Activated T-cell treated with anti-CD3 and anti-CD28 coated beads, Interleukin-2, amount 50 U/mL, for 24 hours (primary cell): ENCODE measurements at places on chromosomes 1 and 21.

DNA sequence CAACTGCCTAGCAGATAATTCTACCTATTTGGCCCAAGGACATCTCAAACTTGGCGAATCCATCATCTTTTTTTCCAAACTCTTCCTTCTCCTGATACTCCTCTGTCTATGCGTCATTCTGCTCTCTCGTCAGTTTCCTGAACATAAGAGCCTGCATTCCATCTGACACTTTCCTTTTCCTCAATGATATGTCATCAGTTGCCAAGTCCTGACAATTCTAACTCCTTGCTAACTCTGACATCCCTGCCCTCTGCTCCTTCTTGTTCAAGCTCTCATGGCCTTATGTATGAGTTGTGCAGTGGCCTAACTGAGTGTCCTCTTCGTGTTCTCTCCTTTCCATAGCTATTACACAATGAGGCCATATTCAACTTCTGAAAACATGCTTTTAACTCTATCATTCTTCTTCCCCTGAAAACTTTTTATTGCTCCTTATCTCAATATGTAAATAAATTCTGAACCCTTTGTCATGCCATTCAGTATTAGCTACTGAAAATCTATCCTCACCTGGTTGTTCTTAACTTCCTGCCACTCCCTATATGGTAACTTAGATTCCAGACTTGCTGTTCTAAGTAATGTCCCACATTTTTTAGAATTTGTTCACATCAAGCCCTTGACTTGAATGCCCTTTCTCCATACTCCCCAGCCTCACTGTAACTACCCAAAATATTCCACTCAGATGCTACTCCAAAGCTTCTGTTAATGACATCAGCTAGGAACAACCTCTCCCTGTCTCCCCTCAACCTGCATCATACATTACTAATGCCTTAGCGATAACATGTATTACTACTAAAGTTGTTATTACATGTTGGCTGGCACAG is 11.5 kb downstream of the PALMD start:
- H3K27ac ChIP-seq = no peak overlapping the region
- no peak for DNase-seq
- no peak overlapping the region for H3K4me3 ChIP-seq
- no peaks in the 10 kb centered on the region for H3K36me3 ChIP-seq

DNA sequence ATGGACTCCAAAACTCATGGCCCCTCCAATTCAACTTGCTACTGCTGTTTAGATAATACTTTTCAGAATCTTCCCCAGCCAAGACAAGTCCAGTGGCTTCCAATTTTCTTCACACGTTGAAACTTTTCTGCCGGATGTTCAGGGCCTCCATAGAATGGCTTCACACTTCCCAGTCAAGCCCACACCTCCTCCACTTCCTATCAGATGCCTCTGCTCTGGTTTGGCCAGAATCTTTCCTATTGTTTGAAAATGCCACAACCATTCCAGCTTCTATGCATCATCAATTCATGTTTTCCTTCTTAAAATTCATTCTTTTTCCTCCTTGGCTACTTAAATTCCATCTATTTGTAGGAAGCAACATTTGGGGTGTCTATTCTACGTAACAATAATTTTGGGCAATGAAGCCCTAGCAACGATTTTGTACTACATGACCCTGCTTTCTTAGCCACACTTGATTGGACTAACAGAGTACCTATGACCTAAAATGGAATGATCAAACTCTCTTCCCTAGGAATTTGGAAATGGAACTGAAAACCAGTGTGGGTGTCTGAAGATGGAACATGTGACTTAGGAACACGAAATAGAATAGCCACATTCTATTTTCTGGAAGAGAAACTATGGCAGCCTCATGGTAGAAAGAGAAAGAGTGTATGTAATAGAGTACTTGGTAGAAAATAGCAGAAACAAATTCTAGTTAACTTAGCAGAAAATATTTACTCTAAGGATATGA is 74.1 kb upstream of the CNIH3 start:
- no peak for DNase-seq
- H3K27me3 ChIP-seq = peaks cover 8% of the 10 kb centered on the region
- H3K4me3 ChIP-seq = no peak overlapping the region
- no peak overlapping the region for H3K27ac ChIP-seq

DNA sequence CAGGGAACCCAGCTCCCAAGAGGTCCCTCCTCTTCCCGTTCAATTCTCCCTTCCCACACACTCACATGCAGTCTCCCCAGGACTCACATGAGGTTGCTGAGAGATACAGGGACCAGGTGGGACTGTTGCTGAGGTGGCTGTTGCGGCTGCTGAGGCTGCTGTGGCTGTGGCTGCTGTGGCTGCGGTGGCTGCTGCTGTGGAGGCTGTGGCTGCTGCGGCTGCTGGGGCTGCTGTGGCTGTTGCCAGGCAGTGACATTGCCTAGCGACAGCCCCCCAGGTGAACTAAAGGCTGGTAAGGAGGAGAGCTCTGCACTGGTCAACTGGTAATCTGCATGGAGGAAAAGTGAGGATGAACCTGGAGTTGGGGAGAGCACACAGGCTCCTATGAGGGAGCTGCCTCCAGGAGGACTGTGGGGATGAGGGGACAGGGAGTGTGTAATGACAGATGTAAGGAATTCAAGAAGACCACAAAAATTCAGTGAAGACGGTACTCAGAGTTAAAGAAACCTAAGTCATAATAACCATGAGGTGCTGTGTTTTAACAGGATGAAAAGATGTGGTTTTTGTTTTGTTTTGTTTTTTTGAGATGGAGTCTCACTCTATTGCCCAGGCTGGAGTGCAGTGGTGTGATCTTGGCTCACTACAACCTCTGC is 31.8 kb downstream of the MEF2D start:
- H3K27me3 ChIP-seq = no peaks in the 10 kb centered on the region
- no peak overlapping the region for H3K4me3 ChIP-seq
- H3K36me3 ChIP-seq = peaks cover 76% of the 10 kb centered on the region
- no peak for DNase-seq
- peaks cover 10% of the 10 kb centered on the region for H3K4me1 ChIP-seq
- H3K27ac ChIP-seq = peak overlapping the region; percentile 48

GRCh38 chr1:66140072-66140471 is 347.4 kb downstream of the PDE4B start:
- peaks cover 10% of the 10 kb centered on the region for H3K4me1 ChIP-seq
- H3K27ac ChIP-seq = no peak overlapping the region
- H3K36me3 ChIP-seq = no peaks in the 10 kb centered on the region
- DNase-seq = no peak
- H3K27me3 ChIP-seq = peaks cover 17% of the 10 kb centered on the region

GRCh38 chr1:228000416-228000815 is 6.4 kb upstream of the WNT3A start:
- no peak overlapping the region for H3K27ac ChIP-seq
- peaks cover 48% of the 10 kb centered on the region for H3K27me3 ChIP-seq
- no peaks in the 10 kb centered on the region for H3K36me3 ChIP-seq
- H3K4me3 ChIP-seq = no peak overlapping the region
- peak; percentile 7 for DNase-seq
- H3K4me1 ChIP-seq = peaks cover 5% of the 10 kb centered on the region

DNA sequence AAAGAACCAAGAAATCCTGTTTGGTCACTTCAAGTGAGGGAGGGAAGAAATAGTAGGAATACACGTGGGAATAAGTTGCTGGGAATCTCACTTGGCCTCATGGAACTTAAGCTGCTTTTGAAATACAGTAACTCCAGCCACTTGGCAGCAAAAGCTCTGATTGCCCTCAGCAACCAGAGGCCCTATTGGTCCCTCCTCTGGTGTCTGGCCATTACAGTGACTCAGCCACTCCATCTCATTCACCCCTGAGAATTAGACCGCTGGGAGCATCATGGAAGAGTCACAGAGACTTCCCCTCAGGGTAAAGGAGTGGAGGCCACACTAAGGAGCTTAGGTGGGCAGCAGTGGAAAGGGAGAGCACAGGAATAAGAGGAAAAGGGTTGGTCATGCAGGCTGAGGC is 99.6 kb downstream of the ELAVL4 start:
- H3K27ac ChIP-seq = no peak overlapping the region
- no peaks in the 10 kb centered on the region for H3K27me3 ChIP-seq
- no peak for DNase-seq
- no peaks in the 10 kb centered on the region for H3K36me3 ChIP-seq
- no peaks in the 10 kb centered on the region for H3K4me1 ChIP-seq

DNA sequence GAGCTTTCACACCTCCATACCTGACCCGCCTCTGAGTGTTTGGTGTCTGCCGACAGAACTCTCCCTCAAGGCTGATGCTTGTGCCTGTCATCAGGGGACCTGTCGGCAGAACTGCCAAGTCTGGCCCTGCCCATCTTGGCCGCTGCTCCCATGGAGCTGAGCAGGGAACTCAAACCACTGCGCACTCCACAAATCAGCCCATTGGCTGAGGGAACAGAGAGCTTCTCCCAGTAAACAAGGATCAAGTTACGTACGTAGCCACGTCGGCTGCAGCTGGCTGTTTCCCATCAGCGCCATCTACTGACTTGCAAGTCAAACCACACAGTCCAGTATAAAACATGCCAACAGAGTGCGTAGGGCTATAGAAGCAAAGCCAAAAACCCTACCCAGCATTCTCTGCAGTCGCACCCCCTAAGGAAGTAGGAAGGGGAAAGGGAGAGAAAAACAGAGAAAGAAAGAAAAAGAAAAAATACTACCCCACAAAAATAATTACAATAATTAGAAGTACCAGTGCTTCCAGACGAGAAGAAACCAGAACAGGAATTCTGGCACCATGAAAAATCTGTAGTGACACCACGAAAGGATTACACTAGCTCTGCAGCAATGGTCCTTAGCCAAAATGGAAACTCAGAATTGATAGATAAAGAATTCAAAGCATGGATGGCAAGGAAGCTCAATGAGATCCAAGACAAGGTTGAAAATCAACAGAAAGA is 13.1 kb downstream of the KRTAP13-1 start:
- peak overlapping the region; percentile 25 for H3K4me3 ChIP-seq
- no peaks in the 10 kb centered on the region for H3K4me1 ChIP-seq
- H3K36me3 ChIP-seq = no peaks in the 10 kb centered on the region
- peaks cover 16% of the 10 kb centered on the region for H3K27me3 ChIP-seq
- H3K27ac ChIP-seq = no peak overlapping the region
- DNase-seq = peak; percentile 32

- peak; percentile 33 for DNase-seq
- peak overlapping the region; percentile 5 for H3K27ac ChIP-seq
- peaks cover 12% of the 10 kb centered on the region for H3K4me1 ChIP-seq
- H3K36me3 ChIP-seq = no peaks in the 10 kb centered on the region
Measured at GRCh38 chr1:1196431-1197187, 9.8 kb downstream of the TNFRSF18 start.

- H3K4me3 ChIP-seq = no peak overlapping the region
- H3K27me3 ChIP-seq = no peaks in the 10 kb centered on the region
- no peaks in the 10 kb centered on the region for H3K36me3 ChIP-seq
- H3K4me1 ChIP-seq = no peaks in the 10 kb centered on the region
- no peak overlapping the region for H3K27ac ChIP-seq
- no peak for DNase-seq
Measured at GRCh38 chr1:215243345-215244054, 161.0 kb downstream of the KCNK2 start.

DNA sequence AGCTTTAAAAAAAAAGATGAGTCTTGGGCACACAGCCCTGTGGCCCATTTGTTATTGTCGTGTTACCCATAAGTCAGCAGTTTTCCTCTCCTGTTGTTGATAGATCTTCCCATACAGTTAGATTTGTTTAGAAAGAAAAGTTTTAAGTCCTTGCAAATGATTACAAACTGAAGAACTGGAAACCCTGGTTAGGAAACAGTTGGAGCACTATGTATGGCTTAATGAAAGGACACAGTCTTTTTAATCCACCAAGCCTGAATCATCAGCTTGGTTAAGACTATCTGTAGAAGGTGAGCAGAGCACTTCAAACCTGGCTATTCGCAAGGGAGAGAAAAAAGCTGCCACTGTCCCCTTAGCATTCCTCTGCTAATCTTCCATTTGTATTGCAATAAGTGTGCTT is 241.0 kb downstream of the DISC1 start:
- no peak for DNase-seq
- no peak overlapping the region for H3K27ac ChIP-seq
- H3K27me3 ChIP-seq = no peaks in the 10 kb centered on the region

DNA sequence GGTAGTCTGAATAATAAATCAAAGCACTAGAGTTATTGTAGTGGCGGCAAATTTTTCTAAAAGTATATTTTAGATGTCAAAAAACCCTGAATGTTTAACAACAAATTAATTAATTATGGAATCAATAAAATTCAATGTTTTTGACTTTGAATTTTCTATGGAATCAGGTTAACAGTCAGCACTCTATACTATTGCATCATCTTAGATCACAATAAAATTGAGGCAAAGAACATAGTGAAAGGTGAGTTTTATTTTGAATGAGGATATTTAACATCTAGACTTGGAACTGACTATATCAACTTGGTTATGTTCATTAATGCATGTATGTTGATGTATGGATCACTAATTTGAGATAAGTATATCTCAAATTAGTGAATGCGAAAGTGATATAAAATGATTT is 148.5 kb downstream of the TNFSF18 start:
- H3K4me3 ChIP-seq = no peak overlapping the region
- H3K27ac ChIP-seq = no peak overlapping the region
- no peak for DNase-seq
- peaks cover 51% of the 10 kb centered on the region for H3K4me1 ChIP-seq
- H3K36me3 ChIP-seq = no peaks in the 10 kb centered on the region

GRCh38 chr1:25795211-25795610 is 4.8 kb upstream of the SELENON start:
- no peaks in the 10 kb centered on the region for H3K27me3 ChIP-seq
- no peak for DNase-seq
- H3K4me1 ChIP-seq = peaks cover 50% of the 10 kb centered on the region
- no peak overlapping the region for H3K27ac ChIP-seq

DNA sequence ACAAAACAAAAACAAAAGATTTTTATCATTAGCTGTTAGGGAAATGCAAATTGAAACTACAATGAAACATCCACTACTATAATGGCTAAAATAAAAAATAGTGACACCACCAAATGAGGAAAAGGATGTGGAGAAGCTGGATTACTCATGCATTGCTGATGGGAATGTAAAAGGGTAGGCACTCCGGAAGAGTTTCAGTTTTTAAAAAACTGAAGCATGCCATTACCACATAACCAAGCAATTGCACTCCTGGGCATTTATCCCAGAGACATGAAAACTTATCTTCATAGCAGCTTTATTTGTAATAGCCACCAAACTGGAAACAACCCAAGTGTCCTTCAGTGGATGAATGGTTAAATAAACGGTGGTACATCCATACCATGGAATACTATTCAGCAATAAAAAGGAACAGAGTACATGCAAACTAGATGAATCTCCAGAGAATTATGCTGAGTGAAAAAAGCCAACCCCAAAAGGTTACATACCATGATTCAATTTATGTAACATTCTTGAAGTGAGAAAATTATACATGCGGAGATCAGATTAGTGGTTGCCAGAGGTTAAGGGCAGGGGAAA is 14.5 kb upstream of the CFAP298 start:
- peaks cover 7% of the 10 kb centered on the region for H3K27me3 ChIP-seq
- DNase-seq = no peak
- no peak overlapping the region for H3K4me3 ChIP-seq
- H3K36me3 ChIP-seq = peaks cover 23% of the 10 kb centered on the region
